ENCODE measurements at places on chromosomes 16 and 17.

GRCh38 chr17:43169561-43170139 is 1.4 kb upstream of the NBR1 start:
- no peak for DNase-seq

GRCh38 chr16:80129791-80130190 is 411.0 kb upstream of the DYNLRB2 start:
- DNase-seq, result no peak

DNA sequence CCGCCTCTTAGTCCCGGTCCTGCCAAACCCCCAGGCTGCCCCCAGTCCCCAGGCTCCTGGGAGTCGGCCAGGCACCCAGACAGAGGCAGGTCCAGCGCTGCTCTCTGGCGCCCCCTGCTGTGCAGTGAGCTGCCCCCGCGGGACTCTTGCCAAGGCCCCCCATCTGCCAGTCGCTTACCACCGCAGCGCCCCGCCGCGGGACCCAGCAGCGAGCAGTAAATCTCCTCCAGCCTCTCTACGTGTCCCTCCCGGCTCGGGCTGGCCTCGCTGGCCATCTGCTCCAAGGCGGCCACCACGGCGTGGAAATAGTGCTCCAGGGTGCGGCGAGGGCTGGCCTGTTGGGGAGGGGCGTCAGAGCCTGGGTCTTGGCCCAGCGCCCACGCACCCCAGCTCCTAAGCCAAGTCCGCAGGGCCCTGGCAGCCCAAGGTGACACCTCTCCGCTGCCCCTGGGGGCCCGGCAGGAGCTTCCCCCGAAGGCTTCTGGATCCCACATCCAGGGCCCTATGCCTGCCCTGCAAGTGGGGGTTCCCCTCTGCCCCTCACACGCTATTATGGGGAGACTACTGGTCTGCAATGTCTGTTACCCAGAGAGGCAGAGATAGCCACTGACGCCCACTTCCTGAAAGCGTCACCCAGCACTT is 33.7 kb upstream of the MFSD6L start:
- DNase-seq, result no peak

GRCh38 chr16:23896832-23897821 is 61.3 kb downstream of the PRKCB start:
- no peak for DNase-seq

GRCh38 chr17:2172077-2172851 is 117.4 kb downstream of the HIC1 start:
- no peak for DNase-seq

DNA sequence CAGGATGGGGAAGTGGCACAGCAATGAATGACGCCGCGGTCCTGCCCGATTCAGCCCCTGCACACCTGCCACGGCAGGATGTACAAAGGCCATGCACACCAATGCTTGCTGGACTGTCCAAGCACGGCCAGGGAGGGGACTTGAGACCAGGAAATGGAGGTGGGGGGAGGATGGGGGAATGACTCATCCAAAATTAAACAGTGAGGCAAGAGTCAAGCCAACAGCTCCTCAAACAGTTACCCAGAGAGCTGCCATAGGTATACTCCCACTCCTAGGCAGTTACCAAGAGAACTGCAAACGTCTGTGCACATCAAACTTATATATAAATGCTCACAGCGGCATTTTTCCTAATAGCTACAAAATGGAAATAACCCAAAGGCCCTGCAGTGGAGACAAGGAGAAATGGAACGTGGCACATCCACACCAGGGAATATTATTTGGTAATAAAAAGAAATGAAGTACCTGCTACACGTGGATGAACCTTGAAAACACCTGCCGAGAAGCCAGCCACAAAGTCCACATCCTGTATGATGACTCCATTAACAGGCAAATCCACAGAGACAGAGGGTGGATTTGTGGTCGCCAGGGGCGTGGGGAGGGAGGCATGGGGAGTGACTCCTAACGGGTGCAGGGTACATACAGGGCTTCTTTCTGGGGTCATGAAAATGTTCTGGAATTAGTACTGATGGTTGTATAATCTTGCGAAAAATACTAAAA is 54.1 kb downstream of the VAC14 start:
- no peak for DNase-seq

- DNase-seq, result no peak
Measured at GRCh38 chr16:19737306-19738038, 19.4 kb downstream of the IQCK start.

GRCh38 chr16:55292491-55292890 is 31.5 kb upstream of the IRX6 start:
- no peak for DNase-seq

- DNase-seq, result no peak
Measured at GRCh38 chr17:17080781-17081180, 38.5 kb downstream of the MPRIP start.

Measured in cortex of kidney (tissue), 1 donor.